Left renal pelvis (tissue), 4 donors: ENCODE measurements at places on chromosomes 2 and 18. TPM values are rescaled to one million over a fixed set of nuclear protein-coding genes. Genes with fewer than 3 reads are reported as not detected.

The REG3A gene
- not detected for polyA plus RNA-seq

The DQX1 gene
- 0.35 TPM for polyA plus RNA-seq

The HOXD3 gene
- 23.3 TPM for polyA plus RNA-seq

The HTR2B gene
- polyA plus RNA-seq = 15.1 TPM

The LBH gene
- polyA plus RNA-seq = 117 TPM

The PLEK gene
- 7.6 TPM for polyA plus RNA-seq

The KCNG2 gene
- polyA plus RNA-seq = 0.38 TPM

The MC2R gene
- polyA plus RNA-seq = not detected

The EPB41L3 gene
- polyA plus RNA-seq = 58.2 TPM
